ENCODE measurements at places on chromosomes 13 and 19.

GRCh38 chr13:112657850-112658445 is 31.9 kb upstream of the ATP11A start:
- DNase-seq, result no peak

- peak; percentile 69 for DNase-seq
These were observed 12.1 kb upstream of the PEX11G start for GRCh38 chr19:7500811-7501450.

DNA sequence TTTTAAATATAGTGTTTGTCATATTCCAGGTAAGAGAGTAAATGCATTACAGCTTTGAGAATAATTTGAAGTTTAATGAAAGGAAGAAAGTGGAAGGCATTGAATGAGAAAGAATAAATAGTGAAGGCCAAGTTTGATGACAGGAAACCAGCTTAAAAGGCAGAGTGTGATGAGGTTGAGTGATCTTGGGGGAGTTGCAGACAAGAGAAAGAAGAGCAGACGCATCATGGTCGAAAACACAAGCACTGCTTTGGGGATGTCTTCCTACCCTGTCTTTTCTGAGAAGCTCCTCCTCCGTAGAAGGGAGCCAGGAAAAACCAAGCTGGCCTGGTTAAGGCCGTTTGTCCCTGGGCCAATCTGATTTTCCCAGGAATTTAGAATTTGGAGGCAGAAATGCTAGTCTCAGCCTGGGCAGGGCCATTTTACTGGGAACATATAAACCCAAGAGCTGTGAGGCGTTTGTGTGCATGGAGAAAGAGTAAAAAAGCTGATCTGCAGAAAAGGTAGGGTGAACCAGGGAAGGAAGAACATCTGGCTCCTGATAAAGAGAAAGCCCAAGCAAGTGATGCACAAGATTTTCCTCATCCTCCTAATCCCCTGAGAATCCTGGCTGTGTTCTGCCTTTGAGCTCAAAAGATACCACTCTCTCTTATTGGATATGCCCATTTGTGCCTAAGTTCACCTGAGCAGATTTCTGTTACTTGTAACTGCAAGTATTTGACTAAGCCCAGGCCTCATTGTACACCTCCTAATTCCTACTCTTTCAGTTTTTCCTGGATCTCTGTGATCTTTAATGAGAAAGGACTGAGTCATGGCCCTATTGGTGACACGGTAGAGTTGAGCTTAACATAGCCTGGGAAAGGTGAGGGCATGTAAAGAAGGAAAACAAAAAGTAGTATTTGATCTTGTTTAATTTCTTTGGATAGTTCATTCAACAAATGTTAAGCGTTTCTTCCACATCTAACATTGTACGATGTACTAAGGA is 80.0 kb downstream of the WDFY2 start:
- DNase-seq, result no peak

DNA sequence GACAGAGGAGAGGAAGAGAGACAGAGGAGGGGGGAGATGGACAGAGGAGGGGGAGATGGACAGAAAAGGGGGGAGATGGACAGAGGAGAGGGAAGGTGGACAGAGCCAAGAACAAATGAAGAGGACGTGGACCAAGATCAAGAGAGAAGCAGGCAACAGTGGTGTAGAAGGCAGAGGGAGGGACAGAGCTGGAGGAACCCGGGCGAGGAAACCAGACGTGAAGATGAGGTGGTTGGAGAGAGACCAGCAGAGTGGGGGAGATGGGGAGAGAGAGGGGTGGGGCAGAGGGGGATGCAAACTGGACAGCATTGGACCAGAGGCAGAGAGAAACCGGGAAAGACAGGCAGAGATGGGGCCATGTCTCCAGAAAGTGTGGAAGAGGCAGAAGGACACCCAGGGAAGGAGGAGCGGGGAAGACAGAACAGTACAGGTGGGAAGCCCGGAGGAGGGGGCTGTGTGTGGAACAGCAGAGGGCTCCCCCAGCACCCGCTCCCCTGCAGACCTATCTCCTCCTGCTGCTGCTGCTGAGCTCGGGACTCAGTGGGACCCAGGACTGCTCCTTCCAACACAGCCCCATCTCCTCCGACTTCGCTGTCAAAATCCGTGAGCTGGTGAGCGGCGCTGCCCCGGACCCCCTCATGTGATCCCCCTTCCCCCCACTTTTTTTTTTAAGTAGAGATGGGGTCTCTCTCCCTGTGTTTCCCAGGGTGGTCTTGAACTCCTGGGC is 1.3 kb downstream of the FLT3LG start:
- DNase-seq, result peak; percentile 40

DNA sequence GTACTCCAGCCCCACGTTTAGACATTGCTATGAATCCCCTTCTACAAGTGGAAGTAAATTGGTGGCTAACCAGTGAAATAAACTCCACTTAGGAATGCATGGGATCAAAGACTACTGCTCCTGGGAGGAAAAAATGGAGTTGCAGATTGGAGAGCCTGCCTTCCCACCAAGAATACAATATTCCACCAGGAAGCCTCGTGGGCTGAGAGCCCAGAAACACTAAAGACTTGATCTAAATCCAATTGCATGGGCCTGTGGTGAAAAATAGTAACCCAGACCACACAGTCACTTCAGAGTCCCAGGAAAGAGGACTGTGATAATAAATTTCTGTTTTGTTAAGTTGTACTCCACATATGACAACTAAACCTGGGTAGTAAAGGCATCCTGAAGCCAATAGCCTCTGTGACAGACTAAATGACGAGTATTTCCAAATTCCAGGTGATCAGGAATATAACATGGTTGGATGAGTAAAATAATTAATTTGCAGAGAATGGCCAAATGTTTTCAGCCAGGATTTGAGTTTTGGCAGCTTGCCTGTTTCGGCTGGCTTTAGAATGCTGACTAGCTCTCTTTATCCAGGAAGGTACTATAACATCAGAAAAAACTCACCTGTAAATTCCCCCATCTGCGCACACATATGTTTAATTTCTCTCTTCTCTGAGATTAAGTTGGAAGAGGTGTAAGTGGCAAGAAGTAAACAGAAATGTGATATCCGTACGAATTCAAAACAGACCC is 480.3 kb downstream of the LIG4 start:
- DNase-seq, result no peak

DNA sequence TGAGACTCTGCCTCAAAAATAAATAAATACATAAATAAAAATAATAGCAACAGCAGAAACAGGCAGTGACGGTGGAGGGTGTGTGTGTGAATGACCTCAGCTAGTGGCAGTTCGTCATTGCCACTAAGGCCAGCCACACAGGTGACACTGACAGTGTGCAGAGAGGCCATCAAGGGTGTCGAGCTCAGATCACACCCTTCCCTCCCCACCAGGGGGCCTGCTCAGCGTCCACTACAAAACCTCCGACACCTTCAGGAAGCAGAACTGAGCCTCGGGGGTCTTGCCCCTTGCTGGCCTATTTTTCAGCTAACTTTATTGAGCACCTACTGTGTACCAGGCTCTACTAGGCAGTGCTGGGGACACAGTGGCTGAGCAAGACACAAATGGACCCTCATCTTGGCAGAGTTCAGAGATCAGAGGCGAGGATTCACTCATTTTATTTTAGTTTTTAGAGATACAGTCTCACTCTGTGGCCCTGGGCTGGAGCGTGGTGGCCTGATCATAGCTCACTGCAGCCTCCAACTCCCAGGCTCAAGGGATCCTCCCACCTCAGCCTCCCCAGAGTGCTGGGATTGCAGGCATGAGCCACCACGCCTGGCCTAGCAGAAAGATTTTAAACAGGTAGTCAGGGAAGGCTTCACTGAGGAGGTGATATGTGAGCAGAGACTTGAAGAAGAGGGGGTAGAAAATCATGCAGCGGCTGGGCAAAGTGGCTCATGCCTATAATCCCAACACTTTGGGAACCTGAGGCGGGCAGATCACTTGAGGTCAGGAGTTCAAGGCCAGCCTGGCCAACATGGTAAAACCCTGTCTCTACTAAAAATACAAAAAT is 30.3 kb upstream of the SEMA6B start:
- no peak for DNase-seq

DNA sequence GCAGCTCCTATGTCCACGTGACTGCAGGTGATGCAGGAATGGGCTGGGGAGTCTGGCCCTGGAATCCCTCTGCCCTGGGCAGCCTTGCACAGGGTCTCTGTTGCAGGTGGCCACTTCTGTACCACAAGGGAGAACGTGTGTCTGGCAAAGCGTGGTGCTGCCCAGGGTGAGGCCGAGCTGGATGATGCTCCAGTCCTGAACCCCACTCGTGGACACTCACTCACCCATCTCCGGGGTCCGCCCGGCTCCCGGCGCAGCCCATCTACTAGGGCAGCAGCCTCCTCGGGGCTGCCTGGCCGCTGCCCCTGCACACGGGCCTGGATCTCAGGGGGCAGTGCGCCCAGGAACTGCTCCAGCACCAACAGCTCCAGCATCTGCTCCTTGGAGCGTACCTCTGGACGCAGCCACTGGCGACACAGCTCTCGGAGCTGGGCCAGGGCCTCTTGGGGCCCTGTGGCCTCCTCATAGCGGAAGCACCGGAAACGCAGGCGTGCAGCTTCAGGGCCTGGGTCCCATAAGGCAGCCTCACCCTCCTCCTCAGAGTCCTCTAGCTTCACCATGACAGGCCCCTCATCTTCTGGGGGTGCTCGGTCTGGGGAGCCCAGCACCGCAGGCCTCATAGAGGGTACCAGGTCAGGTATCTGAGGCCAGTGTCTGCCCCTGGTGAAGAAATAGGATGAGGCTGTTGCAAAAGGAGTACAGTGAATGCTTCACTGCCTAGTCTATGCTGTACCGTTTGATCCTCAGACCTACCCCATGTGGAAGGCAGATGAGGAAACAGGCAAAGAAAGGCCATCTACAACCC is 2.2 kb downstream of the MZF1 start:
- peak; percentile 3 for DNase-seq

DNA sequence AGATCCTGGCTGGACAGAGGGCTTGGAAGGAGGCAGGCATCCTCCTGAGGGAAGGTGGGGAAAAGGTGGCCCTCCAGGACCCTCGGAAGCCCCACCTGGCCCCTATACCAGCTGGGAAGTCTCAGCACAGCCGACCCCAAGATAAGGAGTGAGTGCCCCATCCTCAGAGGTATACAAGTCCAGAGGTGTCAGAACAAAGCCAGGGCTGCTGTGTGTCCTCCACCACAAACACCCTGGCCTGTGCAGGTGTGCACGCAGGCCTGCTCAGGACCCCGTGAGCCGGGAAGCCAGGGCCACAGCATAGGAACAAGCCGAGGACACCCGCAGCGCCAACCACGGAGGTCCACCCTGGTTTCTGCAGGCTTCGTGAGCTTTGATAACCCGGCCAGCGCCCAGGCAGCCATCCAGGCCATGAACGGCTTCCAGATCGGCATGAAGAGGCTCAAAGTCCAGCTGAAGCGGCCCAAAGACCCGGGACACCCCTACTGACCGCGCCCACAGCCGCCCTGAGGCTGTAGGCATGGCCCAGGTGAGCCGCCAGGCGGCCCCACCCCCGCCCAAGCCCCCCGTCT is 68.6 kb downstream of the CELF5 start:
- DNase-seq, result no peak

DNA sequence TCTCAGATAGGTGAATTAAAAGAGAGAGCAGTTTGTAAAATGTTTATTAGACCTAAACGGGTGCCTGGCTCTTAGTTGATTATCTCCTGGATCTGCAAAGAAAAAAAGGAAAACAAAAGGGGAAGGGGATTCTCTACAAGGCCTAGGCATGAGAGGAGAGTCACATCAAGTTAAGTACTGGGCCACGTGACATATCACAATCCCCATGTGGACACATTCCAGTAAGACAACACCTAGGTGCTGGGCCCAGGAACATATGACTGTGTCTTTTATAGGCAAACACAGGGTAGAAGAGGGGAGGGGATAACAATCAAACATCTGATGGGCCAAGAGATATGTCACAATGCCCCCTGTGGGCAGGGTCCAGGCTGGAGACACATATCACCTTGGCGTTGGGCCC is 4.2 kb upstream of the ZNF91 start:
- DNase-seq, result no peak

GRCh38 chr13:64704121-64704649 is 2526.0 kb downstream of the PCDH9 start:
- DNase-seq, result no peak

DNA sequence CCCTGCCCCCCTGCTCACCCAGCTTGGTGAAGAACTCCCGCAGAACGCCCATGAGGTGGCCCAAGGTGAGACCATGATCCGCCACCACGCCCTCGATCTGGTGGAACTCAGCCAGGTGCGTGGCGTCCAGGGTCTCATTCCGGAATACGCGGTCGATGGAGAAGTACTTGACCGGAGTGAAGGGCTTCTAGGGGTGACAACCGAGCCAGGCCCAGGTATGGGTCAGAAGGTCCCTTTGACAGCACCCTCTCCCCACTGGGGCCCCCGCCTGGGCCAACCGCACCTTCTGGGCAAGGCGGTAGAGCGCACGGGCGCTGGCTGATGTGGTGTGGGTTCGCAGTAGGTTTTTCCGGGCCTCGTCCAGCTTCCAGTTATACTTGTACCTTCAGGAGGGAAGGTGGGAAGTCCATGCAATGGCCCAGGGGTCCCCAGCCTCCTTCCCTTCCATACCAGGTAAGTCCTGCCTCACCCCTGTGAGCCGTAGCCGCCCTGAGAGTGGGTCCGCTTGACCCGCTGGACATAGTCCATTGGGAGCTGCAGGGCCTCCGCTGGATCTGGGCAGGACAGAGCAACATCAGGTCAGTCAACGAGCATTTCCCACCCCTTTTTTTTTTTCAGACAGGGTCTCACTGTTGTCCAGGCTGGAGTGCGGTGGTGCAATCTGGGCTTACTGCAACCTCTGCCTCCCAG is 5.7 kb upstream of the SYCE2 start:
- no peak for DNase-seq

DNA sequence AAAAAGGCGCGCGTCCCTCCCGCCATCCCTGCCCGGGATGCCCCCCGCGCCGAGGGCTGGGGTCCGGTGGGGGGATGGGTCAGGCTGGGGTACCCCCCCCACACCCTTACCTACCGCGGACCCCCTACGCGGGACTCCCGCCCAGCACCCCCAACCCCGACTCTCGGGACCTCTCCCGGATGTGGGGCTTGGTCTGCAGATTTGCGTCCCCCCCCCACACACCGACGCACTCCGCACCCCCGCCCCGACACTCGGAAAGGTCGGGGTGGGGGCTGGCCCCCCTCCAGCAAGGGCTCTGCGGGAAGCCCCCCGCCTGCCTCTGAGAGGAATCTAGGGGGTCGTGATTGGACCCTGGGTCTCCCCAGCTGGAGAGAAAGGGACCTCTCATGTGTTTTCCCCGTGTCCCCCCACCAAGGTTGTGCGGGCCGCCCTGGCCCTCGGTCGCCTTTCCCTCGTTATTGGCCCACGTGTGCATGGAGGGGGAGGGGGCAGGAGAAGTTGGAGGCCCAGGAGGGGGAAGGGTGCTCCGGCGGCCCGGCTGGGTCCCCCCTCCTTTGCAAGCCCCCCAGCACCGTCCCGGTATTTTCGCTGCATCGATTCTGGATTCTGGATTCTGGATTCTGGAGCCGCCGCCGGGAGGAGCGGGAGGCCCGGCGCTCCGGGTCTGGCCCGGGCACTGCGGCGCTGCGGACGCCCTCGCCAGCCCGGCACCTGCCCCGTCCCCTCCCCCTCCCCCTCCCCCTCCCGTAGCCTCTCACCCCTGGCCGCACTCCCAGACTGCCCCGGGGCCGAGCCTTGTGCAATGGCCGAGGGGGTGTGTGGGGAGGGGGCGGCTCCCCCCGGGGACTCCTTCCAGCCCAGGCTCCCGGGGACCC is 607 bp downstream of the NFIC start:
- peak; percentile 31 for DNase-seq

GRCh38 chr13:77786695-77787287 is 89.3 kb downstream of the SLAIN1 start:
- DNase-seq, result no peak
